ENCODE measurements at places on chromosomes 7 and 10.

DNA sequence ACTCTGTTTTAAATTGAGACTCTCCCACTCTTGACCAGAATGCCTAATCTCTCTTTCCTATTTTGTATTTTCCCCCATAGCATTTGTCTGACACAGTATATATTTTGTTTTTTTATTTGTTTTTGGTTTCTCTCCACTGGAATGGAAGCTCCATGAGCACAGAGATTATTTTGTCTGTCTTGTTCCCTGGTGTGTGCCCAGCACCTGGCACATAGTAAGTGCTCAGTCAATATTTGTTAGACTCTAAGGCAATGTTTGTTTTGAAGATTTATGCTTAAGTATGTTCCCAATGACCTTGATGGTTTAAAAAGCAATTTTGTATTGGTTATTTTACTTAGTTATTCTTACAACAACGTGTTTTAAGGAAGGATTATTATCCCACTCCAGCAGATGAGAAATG is 201.8 kb downstream of the DYNC1I1 start:
- no peak for DNase-seq

DNA sequence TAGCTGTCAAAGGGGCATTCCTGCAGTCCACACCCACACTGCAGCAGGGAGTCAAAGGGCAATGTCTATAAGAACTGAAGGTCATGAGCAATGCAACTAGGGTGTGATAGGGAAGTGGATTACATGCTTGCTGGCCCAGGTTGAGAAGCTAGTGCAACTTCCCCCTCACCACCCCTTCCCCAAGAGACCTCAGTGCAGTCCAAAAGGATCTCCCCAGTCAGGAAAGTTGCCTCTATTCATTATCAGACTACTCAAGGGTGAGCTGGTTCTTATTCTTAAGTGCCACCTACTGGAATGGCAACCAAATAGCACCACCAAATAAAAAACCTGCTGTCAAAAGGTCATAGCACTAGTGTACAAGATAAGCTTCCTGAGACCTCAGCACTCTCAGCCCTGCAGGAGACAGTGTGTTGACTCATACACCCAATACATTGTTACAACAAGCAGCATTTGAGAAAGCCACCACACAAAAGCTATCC is 28.2 kb downstream of the MTERF1 start:
- peak; percentile 15 for DNase-seq

DNA sequence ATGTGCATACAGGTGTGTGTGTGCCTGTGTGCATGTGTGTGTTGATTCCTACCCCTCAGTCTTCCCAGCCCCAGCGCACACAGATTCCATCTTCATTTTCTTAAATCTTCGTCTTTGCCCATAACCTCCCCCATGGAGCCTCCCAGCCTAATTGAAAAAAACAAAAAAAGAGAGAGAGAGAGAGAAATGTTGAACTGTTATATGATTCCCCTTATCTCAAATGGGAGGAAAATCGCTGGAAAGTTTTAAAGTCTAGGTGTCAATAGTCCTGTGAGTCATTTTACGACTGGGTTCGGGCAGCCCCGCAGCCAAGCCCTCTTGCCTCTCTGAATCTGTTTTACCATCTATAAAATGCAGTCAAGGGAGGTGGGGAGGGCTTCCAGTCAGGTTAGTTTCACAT is 60.9 kb downstream of the SPOCK2 start:
- DNase-seq, result peak; percentile 40

- no peak for DNase-seq
Observed at GRCh38 chr10:30647089-30647488, 17.5 kb upstream of the LYZL2 start.

DNA sequence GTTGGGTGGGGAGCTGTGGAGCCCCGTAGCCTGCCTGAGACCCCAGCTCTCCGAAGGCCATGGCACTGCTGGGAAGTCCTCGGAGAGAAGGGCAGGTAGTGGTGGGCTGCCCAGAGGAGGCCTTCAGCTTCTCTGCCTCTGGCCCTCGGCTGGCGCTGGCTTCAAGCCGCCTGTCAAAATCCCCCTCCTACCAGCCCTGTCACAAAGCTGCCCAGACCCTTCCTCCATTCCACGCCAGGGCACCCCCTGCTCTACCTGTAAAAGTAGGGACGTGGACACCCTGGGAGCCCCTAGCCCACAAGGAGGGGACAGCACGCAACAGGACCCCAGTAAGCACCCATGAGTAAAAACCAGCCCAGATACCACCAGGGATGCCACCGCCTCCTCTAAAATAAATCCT is 31.6 kb downstream of the MAD1L1 start:
- DNase-seq, result no peak
